ENCODE measurements at places on chromosomes 1 and 21.

- no peak for DNase-seq
Measured at GRCh38 chr1:1677718-1678580, 14.6 kb downstream of the SLC35E2B start.

GRCh38 chr1:85824066-85824840, 116.0 kb upstream of the ZNHIT6 start:
- no peak for DNase-seq

- DNase-seq, result no peak
Measured at GRCh38 chr21:38765056-38765455, 40.7 kb upstream of the ETS2 start.

GRCh38 chr1:241551759-241552638, 19.8 kb downstream of the KMO start:
- DNase-seq, result peak; percentile 90

DNA sequence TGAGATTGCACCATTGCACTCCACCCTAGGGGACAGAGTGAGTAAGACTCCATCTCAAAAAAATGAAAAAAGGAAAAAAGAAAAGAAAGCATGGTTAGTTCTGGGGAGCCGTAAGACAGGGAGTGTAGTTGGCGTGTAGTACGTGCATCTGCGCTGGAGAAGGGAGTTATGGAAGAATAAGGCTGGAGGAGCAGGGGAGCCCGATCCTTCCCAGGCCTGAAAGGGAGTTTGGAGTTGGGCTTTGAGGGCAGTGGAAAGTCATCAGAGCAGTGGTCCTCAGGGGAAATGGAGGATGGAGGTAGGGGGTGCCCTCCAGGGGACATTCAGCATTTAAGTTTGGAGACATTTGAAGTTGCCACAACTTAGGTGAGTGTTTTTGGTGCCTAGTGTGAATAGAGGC, 11.3 kb upstream of the TMEM201 start:
- no peak for DNase-seq

- DNase-seq, result no peak
Measured at GRCh38 chr1:5943343-5944124, 48.7 kb downstream of the NPHP4 start.

- DNase-seq, result no peak
Measured at GRCh38 chr1:207925210-207925609, 14.3 kb upstream of the CD34 start.

- DNase-seq, result peak; percentile 58
Measured at GRCh38 chr1:24970399-24970753, 40.3 kb upstream of the RUNX3 start.

DNA sequence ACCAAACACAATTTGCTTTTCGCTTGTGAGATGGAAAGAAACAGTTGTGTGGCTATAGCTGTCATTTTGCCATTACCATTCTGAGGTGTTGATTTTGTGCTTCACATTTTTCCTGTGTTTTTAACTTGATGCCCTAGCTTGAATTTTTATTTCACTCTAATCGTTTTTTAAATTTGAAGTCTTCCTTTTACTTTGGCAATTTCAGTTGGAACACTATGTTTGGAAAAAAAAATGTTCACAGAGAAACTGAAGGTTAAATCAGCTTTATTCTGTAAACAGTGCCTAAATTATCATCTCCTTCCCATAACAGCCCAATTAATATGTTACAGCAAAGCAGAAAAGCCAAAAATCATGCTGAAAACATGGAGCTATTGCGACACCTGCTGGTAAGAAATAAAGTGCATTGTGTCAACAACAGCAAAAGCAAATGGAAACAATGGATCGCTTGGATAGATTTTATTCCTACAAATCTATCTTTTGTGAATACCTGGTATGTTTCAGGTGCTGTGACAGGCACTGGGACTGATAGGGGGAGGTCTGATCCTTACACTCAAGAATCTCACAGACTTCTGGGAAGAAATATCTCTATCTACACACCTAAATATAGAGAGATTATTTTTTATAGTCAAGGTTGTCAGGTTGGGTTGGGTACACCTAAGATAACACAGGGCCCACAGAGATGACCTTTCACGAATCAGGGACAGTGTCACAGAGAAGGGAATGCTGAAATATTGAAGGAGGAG, 16.2 kb upstream of the ERICH3 start:
- DNase-seq, result peak; percentile 59

- no peak for DNase-seq
Measured at GRCh38 chr1:55428944-55429931, 214.1 kb upstream of the USP24 start.

DNA sequence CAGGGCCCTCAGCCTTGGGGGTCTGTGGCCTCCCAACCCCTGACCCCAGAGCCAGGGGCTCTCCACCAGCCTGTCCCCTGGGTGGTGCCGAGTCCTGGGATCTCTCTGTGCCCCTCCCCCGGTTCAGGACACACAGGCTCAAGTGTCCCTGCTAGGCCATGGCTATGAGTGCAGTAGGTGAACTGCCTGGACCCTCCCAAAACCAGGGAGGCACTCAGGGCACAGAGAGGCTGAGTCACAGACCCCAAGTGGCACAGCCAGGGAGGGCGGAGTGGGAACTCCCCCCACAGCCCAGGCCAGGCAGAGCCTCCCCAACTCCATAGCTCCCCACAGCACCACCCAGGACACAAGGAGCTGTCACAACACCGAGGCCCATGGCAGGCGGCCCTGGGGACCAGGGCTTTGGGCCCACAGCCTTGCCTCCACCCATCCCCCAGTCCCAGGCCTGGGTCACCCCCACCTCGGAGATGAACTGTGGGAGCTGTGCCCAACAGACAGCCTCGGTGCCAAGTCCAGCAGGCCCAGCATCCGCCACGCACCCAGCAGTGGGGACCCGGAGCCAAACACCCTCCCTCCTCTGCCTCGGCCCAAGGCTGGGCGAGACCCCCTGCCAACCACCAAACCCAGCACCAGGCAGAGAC, 3.2 kb downstream of the DVL1 start:
- DNase-seq, result no peak

DNA sequence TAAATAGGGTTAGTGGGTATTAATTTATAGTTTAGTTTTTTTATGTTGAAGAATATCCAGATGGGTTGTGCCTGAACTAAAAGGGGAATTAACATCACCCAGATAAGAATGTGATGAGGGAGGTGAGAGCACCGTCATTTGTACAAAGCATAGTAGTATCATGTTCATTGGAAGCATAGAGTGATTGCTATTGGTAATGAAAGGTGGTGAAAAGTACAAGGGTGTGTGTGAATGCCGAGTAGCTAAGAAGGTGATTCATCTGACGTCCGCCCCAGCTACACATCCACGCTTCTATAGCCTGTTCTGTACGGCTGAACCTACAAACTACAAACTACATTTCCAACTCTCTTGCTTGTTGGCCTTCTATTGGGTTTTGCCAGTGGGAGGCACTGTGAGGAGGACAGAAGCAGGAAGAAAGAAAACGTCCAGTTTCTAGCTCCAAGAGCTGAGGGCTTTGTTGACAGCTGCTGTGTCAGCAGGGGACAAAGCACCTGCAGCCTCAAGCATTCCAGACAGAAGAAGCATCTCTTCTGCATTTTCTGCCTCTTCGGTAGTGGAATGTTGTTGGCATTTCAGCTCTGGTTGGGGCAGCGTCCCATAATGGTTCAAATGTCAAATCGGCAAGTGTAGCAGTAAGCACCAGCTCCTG, 404.8 kb downstream of the KCTD3 start:
- DNase-seq, result no peak

- no peak for DNase-seq
Measured at GRCh38 chr1:153661111-153661708, 2.7 kb downstream of the SNAPIN start.

- DNase-seq, result no peak
Measured at GRCh38 chr1:103372866-103373265, 152.6 kb upstream of the RNPC3 start.

DNA sequence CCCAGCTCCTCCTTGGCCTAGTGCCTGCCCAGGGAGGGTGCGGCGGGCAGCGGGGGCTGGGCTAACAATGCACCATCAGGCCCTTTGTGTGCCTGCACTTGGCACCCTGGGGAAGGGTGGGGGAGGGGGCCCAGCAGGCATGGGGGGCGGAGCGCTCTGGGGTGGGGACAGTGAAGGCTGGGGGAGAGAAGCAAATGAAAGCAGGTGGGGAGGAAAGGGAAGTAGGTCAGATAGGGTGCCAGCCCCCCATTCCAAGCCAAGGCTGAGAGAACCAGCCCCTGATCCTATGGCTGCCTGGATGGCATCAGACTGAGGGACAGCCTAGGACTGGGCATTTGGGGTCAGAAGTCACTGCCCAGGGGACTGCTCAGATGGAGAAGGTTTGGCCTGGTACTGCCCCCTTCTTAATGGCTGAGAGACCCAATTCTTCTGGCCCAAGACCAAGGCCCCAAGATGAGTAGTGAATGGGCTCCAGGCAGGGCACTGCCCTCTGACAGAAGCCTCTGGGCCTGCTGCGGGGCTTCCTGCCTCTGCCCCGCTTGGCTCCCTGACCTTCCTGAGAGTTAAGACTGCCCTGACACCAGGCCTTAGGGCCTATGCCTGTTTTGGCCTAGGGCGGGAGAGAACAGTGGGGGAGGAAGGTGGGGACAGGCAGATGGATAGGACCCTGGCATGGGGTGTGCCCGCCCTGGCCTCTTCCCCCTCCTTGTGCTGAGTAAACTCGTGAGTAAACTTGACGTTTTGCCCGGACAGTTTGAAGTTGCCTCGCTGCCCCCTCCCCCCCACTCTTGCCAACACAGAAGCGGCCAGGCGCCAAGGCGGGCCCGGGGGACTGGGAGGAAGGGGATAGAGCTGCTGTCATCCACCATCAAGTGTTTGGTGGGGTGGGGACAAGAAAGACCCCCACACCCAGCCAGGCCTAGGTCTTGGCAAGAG, 2.7 kb downstream of the ZBTB7B start:
- peak; percentile 64 for DNase-seq

- DNase-seq, result no peak
Measured at GRCh38 chr1:187933562-187934419, 1105.0 kb downstream of the PLA2G4A start.

GRCh38 chr1:83854456-83854855, 144.5 kb downstream of the TTLL7 start:
- no peak for DNase-seq

GRCh38 chr21:15208786-15209185, 144.0 kb upstream of the NRIP1 start:
- no peak for DNase-seq

DNA sequence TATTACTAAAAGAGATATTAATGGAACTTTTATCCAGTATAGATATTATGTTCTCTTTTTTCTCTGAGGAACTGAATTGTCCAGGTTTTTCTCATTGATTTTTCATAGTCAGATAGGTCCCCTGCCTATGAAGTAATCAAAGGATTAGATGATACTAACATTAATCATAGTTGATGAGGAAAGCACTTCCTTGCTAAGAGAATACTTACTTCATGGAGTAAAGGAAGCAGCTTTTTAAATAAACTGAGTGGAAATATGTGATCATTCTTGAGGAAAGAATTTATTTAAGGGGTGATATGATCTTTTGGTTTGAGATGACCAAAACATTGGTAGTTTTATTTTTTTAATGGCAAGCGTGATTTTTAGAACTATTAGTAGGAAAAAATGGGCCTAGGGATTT, 58.9 kb downstream of the SWT1 start:
- DNase-seq, result no peak

DNA sequence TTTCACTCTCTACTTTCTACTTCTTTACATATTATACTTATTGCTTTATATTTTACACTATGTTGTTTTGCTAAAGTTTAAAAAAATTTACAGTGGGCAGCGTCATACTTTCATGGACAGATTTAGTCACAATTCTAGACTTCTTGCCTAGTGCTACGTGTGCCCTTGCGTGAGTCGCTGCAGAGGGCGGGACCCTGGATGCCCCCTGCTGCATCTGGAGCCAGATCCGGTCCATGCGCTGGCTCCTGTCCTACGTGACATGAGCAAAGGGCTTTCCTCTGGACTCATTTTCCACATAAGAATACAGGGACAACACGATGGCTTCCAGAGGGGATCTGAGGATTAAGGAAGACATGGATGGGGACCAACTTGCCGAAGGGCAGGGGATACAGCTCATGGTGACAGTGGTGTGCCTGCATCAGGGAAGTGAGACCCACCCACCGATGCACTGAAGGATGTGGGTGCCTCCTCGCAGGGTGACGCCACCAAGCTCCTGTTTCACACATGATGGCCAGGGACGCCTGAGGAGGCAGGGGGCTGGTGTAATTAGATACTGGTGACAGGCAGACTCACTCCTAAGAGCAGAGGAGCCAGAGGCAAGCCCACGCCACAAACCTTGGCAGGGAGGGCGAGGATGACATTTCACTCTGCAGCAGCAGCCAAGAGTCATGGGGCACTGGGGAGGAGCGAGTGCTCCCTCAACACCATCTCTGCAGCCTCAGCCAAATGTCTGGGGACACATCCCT, 86.6 kb downstream of the DMRTB1 start:
- no peak for DNase-seq

DNA sequence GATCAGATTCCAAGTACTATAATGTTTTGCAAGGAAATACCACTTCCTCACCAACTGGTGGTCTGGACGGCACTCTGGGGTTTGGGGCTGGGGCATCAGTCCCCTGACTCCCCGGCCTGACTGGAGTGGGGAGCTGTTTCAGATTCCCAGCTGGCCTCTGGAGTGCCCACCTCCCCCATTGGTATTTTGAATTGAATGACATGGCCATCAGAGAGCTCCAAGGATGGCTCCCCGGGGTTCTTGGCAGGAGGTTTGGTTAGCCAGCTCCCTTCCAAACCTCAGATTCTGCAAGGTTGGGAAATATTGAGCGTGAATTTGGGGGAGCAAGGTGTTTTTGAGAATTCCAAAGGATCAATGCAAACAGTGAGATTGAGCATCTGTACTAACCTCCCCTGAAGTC, 2.2 kb upstream of the INAVA start:
- DNase-seq, result no peak

DNA sequence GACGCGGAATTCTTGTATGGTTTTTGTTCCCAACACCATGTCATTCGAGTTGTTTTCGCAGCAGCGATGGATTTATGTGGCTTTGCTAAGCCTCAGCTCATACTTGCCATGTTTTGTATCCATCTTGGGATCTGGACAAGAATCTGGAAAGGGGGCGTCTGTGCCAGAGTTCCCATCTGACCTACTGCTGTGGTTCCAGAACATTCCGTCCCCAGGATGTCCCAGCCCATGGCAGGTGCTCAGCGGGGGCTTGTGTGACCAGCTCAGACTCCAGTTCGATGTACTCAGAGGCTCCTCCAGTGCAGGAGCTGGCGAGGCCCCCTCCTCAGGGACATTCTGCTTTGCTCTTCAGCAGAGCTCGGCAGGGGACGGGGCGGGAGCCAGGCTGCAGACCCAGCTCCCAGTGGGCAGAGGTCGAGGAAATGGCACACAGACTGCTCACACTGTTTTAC, 24.0 kb upstream of the ADARB1 start:
- no peak for DNase-seq

DNA sequence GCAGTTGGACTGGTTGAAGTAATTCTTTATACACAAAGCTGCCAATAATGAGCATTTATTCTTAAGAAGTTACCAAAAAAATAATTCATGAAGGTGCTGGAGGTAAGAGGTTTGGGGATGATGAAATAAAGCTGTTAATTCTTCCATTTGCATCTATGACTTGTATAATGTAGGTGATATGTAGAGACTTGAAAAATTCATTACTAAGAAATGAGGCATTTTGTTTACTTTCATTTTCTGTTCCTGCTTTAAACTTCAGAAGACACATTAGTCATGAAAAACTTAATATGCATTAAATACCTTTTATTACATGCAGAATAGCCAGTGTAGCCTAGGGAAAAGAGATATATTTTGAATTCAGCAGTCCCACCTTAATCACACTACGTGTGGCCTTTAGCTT, 214.2 kb downstream of the SLC44A5 start:
- DNase-seq, result no peak

GRCh38 chr1:152228831-152229230, 4.8 kb upstream of the HRNR start:
- no peak for DNase-seq

- peak; percentile 92 for DNase-seq
Measured at GRCh38 chr1:66250478-66250877, 283.5 kb upstream of the SGIP1 start.

- DNase-seq, result no peak
Measured at GRCh38 chr1:39189592-39190041, 14.9 kb upstream of the MACF1 start.

Measured in suppressor macrophage treated with lipopolysaccharide for 1 hour (primary cell).